Activated CD4-positive, alpha-beta memory T cell treated with anti-CD3 and anti-CD28 coated beads, Interleukin-2, amount 10 ng/mL, durations not matched to agents 7 days and 5 days (primary cell): ENCODE measurements at places on chromosomes 3 and 15. TPM values are rescaled to one million over a fixed set of nuclear protein-coding genes. Genes with fewer than 3 reads are reported as not detected.
A peak's percentile ranks its signal among the peaks of the same experiment; 100 is the strongest.

ZBTB20 gene
- 6.3 TPM for total RNA-seq

GOLGA8T gene
- total RNA-seq: not detected

TMC3 gene
- not detected for total RNA-seq

EPHB1 gene
- total RNA-seq: 1.2 TPM

RBP2 gene
- total RNA-seq: not detected

MAGEF1 gene
- 5.3 TPM for total RNA-seq

GRCh38 chr15:69673291-69673881 lies 220.8 kb downstream of the RPLP1 start:
- DNase-seq: no peak
- no peaks in the 10 kb centered on the region for H3K36me3 ChIP-seq
- H3K4me1 ChIP-seq: peaks cover 20% of the 10 kb centered on the region
- no peak overlapping the region for H3K4me3 ChIP-seq

- DNase-seq: no peak
- peaks cover under 1% of the 10 kb centered on the region for H3K27me3 ChIP-seq
- no peaks in the 10 kb centered on the region for H3K36me3 ChIP-seq
- peaks cover 55% of the 10 kb centered on the region for H3K4me1 ChIP-seq
- H3K27ac ChIP-seq: peak overlapping the region; percentile 69
Observed at GRCh38 chr3:151228666-151229040, 25.6 kb upstream of the GPR171 start.

DNA sequence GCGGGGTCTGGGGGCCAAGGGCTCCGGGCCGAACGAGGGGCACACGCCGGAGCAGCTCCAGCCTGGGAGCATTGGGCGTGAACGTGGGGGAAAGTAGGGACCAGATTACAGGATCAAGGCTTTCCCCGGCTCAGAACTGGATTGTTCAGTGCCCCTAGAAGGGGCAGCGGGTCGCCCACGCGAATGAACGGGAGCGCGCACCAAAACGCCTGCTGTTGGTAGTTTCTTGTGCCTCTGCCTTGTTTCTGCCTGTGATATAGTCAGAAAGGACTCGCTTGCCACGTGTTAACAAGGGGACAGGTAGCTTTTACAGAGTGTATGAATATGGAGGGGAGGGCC lies 1.1 kb downstream of the CASR start:
- DNase-seq: no peak
- peaks cover 83% of the 10 kb centered on the region for H3K27me3 ChIP-seq
- H3K27ac ChIP-seq: no peak overlapping the region
- H3K4me3 ChIP-seq: no peak overlapping the region
- peaks cover 10% of the 10 kb centered on the region for H3K4me1 ChIP-seq
- H3K36me3 ChIP-seq: peaks cover 4% of the 10 kb centered on the region

DNA sequence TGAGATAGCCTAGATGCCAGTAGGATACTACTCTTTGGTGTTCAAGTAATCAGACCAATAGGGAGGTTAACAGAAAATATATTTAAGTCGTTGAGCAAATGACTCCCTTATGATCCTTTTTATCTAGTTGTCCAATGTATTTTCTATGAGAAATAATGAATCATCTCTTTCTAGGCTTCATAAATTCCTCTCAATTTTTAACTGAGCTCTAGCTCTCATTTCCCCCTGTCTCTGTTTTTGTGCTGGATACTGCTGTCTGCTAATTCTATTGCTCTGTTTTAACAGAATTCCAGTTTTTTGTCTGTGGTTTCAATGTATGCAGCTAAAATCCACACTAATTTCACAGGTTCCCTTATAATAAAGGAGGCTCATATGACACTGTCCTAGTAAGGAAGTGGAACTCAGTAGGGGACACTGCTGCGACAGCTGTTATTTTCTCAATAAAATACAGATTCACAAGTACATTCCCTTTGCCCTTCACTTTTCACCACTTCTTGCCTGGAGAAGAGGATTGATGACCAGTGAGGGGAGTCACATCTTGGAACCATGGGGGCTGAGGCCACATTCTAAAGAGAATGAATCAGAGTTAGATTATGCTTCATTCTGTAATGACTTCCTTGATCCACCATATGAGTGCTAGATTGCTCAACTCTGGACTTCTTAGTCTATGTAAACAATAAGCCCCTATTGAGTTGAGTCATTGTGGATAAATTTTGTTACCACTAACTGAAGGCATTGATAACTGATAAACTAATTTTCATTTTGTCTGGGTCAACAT lies 558.7 kb upstream of the KCNMB2 start:
- no peak for DNase-seq
- peaks cover 4% of the 10 kb centered on the region for H3K4me1 ChIP-seq
- no peaks in the 10 kb centered on the region for H3K36me3 ChIP-seq
- H3K27me3 ChIP-seq: no peaks in the 10 kb centered on the region
- H3K27ac ChIP-seq: no peak overlapping the region
- H3K4me3 ChIP-seq: no peak overlapping the region

DNA sequence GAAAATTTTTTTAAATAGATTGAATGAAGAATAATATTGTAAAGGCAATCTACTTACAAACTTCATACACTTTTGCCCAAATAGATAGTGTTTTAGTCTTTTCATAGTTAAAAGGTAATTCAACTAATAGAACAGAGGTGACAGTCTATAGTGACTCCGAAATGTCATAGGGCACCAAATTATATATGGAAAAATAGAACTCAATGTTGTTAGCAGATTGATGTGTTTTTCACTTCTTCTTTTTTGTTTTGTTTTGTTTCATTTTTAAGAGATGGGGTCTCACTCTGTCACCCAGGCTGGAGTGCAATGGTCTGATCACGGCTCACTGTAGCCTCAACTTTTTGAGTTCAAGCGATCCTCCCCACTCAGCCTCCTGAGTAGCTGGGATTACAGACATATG lies 721 bp downstream of the CSTA start:
- no peak overlapping the region for H3K4me3 ChIP-seq
- H3K36me3 ChIP-seq: no peaks in the 10 kb centered on the region
- no peak for DNase-seq
- peaks cover 12% of the 10 kb centered on the region for H3K27me3 ChIP-seq
- H3K4me1 ChIP-seq: peaks cover 25% of the 10 kb centered on the region
- no peak overlapping the region for H3K27ac ChIP-seq

DNA sequence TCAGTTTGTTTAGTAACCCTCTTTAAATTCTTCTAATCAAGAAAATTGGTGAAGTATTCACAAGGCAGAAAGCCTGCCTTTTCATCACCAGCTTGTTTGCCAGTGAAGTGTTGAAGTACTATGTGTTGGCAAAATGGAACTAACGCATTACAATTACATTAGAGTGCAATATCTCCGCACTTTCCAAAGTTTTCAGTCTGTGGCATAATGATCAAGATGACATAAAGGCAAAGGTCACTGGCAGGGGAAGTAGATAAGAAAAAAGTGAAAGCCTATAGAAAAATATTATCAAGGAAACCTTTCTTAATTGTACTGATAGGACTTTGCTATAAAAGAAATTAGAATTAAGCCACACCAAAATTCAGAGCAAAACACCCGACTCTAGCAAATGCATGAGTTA lies 25.0 kb upstream of the TM4SF1 start:
- H3K4me1 ChIP-seq: no peaks in the 10 kb centered on the region
- no peak overlapping the region for H3K4me3 ChIP-seq
- peaks cover 17% of the 10 kb centered on the region for H3K27me3 ChIP-seq
- no peaks in the 10 kb centered on the region for H3K36me3 ChIP-seq
- no peak overlapping the region for H3K27ac ChIP-seq
- DNase-seq: no peak

- peaks cover 13% of the 10 kb centered on the region for H3K27me3 ChIP-seq
- no peak overlapping the region for H3K27ac ChIP-seq
- no peaks in the 10 kb centered on the region for H3K36me3 ChIP-seq
- H3K4me3 ChIP-seq: no peak overlapping the region
- no peak for DNase-seq
Observed at GRCh38 chr3:107512108-107512507, 10.7 kb upstream of the BBX start.

GRCh38 chr3:134277066-134277660 lies 26.5 kb upstream of the RYK start:
- no peak overlapping the region for H3K27ac ChIP-seq
- H3K36me3 ChIP-seq: no peaks in the 10 kb centered on the region
- H3K4me3 ChIP-seq: no peak overlapping the region
- no peaks in the 10 kb centered on the region for H3K4me1 ChIP-seq
- no peak for DNase-seq

DNA sequence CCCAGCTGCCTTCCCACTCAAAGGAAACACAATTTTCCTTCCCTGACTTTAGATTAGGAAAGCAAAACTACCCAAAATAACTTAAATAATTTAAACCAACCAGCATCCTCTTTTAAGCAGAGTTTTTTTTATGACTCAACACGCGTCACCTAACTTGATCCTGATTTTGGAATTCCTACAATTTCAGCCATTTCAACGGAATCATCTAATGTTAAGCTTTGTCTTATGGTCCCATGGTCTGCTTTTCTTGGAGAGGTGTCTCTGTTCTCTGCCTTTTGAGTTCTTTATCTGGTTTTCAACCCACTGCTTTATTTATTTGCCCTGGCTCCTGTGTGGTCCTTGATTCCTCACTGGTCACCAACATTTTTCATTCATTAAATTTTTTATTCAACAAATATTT lies 219.2 kb upstream of the ARHGEF26 start:
- H3K4me1 ChIP-seq: no peaks in the 10 kb centered on the region
- H3K27me3 ChIP-seq: no peaks in the 10 kb centered on the region
- DNase-seq: no peak
- no peak overlapping the region for H3K27ac ChIP-seq
- no peak overlapping the region for H3K4me3 ChIP-seq

GRCh38 chr3:121997372-121997771 lies 24.7 kb downstream of the ILDR1 start:
- H3K27me3 ChIP-seq: peaks cover 4% of the 10 kb centered on the region
- peaks cover 8% of the 10 kb centered on the region for H3K36me3 ChIP-seq
- DNase-seq: no peak
- no peak overlapping the region for H3K4me3 ChIP-seq

- no peak for DNase-seq
- no peak overlapping the region for H3K4me3 ChIP-seq
- H3K4me1 ChIP-seq: no peaks in the 10 kb centered on the region
- no peaks in the 10 kb centered on the region for H3K36me3 ChIP-seq
- H3K27ac ChIP-seq: no peak overlapping the region
- no peaks in the 10 kb centered on the region for H3K27me3 ChIP-seq
Observed at GRCh38 chr3:61631108-61631769, 69.9 kb downstream of the PTPRG start.

GRCh38 chr3:169835533-169835932 lies 22.8 kb upstream of the LRRC34 start:
- H3K36me3 ChIP-seq: no peaks in the 10 kb centered on the region
- no peak overlapping the region for H3K4me3 ChIP-seq
- H3K27ac ChIP-seq: no peak overlapping the region

DNA sequence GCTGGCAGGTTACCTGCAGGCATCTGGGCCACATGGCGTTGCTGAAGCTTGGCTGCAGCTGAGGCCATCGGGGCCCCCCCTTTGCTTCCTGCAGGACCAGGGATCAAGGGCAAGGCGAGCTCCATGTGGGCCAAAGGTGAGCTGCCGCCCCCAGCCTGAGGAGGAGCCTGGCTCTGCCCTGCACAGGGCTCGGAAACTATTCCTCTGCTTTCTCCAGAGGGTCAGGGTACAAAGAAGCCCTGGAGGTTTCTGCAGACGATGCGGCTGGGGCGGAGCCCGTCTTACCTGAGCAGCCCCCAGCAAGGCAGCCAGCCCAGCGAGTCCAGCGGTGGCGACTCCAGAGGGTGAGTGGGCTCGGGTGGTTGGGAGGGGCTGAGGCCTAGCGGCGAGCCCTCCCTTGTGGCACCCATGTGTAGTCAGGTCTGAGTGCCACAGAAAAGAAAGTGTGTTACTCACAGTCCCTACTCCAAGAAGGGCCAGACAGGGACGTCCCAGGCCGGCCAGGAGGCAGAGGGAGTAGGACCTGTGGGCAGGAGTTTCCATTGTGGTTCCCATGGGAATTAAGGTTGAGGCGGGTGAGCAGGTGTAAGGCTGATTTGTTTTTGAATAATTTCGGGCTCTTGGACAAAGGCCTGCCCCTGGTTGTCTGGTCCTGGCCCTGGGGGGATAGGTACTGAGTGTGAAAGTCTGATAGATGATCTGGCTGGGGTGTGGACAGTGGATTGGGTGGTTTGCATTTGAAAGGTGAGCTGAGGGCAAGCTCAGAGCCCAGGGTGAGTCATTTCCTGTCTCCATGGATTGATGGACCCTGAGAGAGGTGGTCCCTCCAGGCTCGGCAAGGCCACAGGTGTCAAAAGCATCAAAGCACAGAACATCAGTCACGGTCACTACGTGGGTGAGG lies 25.4 kb downstream of the CFAP100 start:
- H3K4me1 ChIP-seq: no peaks in the 10 kb centered on the region
- H3K4me3 ChIP-seq: no peak overlapping the region
- H3K27me3 ChIP-seq: peaks cover 2% of the 10 kb centered on the region
- H3K36me3 ChIP-seq: no peaks in the 10 kb centered on the region
- DNase-seq: no peak

GRCh38 chr3:113695786-113696645 lies at the start of gene USF3:
Gene USF3, minus strand, starts transcription at chr3:113696642. Its CDS starts 21,764 bp downstream, at chr3:113674878.
- no peaks in the 10 kb centered on the region for H3K27me3 ChIP-seq
- H3K4me3 ChIP-seq: peak within 1 kb of the TSS; percentile 100
- peak; percentile 84 for DNase-seq
- H3K4me1 ChIP-seq: peaks cover 17% of the 10 kb centered on the region

- H3K36me3 ChIP-seq: peaks cover 19% of the 10 kb centered on the region
- no peak overlapping the region for H3K4me3 ChIP-seq
- no peaks in the 10 kb centered on the region for H3K4me1 ChIP-seq
Observed at GRCh38 chr3:188527389-188527788, 373.4 kb downstream of the LPP start.

GRCh38 chr3:36875397-36875796 lies 69.5 kb downstream of the TRANK1 start:
- no peak for DNase-seq
- no peak overlapping the region for H3K4me3 ChIP-seq
- peaks cover 5% of the 10 kb centered on the region for H3K27me3 ChIP-seq
- no peak overlapping the region for H3K27ac ChIP-seq
- peaks cover 25% of the 10 kb centered on the region for H3K4me1 ChIP-seq
- peaks cover 31% of the 10 kb centered on the region for H3K36me3 ChIP-seq

- no peak overlapping the region for H3K4me3 ChIP-seq
- no peaks in the 10 kb centered on the region for H3K27me3 ChIP-seq
- no peaks in the 10 kb centered on the region for H3K36me3 ChIP-seq
- peaks cover 4% of the 10 kb centered on the region for H3K4me1 ChIP-seq
- DNase-seq: no peak
Observed at GRCh38 chr15:64037116-64037515, 9.2 kb downstream of the DAPK2 start.

- no peak for DNase-seq
- H3K4me3 ChIP-seq: no peak overlapping the region
- no peaks in the 10 kb centered on the region for H3K27me3 ChIP-seq
- H3K36me3 ChIP-seq: peaks cover 3% of the 10 kb centered on the region
- no peak overlapping the region for H3K27ac ChIP-seq
Observed at GRCh38 chr3:31173118-31173718, 278.8 kb upstream of the GADL1 start.

- no peak overlapping the region for H3K27ac ChIP-seq
- H3K4me3 ChIP-seq: no peak overlapping the region
- peaks cover 7% of the 10 kb centered on the region for H3K27me3 ChIP-seq
- no peaks in the 10 kb centered on the region for H3K4me1 ChIP-seq
- no peak for DNase-seq
- no peaks in the 10 kb centered on the region for H3K36me3 ChIP-seq
Observed at GRCh38 chr15:33112541-33113105, 81.9 kb downstream of the FMN1 start.

- no peak overlapping the region for H3K27ac ChIP-seq
- peaks cover 28% of the 10 kb centered on the region for H3K4me1 ChIP-seq
- H3K4me3 ChIP-seq: no peak overlapping the region
Observed at GRCh38 chr3:149623824-149624223, 34.0 kb downstream of the WWTR1 start.
